ENCODE measurements at places on chromosomes 12 and 14.

GRCh38 chr12:11500861-11501230, 105.5 kb upstream of the PRB2 start:
- DNase-seq = no peak

DNA sequence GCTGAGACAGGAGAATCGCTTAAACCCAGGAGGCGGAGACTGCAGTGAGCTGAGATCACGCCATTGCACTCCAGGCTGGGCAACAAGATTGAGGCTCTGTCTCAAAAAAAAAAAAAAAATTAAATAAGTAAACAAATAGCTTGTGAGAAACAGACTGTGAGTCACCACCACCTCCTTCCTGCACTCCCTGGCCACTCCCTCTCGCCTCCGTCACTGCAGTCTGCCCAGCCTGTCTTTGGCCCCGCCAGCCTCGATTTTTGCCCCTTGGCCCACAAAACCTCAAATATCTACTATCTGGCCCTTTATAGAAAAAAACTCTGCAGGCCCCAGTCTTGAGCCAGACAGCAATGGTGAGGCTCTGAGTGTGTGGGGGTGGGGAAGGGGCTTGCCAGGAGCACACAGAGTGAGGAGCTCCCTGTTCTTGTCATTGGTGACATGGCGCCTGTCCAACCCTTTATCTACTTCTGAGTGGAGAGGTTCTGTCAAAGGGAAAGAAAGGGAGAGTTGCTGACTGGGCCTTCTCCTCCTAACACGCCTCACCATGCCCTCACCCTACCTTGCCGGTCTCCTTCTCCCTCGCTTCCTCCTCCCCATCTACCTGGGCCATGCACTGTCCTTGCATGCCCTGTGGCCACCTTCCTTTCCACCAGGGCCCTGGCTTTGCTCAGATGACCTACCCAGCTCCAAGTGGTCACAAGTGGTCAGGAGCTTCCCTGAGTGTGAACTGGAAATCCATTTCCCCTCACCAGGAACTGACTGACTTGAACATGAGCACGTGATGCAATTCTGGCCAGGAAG, 22.1 kb downstream of the LGMN start:
- peak; percentile 87 for DNase-seq

GRCh38 chr14:32078023-32078857, 1.1 kb downstream of the ARHGAP5 start:
- DNase-seq = peak; percentile 49

GRCh38 chr14:34051966-34052657, 101.2 kb upstream of the EGLN3 start:
- DNase-seq = peak; percentile 89

GRCh38 chr14:27410981-27411380, 813.1 kb upstream of the NOVA1 start:
- no peak for DNase-seq

DNA sequence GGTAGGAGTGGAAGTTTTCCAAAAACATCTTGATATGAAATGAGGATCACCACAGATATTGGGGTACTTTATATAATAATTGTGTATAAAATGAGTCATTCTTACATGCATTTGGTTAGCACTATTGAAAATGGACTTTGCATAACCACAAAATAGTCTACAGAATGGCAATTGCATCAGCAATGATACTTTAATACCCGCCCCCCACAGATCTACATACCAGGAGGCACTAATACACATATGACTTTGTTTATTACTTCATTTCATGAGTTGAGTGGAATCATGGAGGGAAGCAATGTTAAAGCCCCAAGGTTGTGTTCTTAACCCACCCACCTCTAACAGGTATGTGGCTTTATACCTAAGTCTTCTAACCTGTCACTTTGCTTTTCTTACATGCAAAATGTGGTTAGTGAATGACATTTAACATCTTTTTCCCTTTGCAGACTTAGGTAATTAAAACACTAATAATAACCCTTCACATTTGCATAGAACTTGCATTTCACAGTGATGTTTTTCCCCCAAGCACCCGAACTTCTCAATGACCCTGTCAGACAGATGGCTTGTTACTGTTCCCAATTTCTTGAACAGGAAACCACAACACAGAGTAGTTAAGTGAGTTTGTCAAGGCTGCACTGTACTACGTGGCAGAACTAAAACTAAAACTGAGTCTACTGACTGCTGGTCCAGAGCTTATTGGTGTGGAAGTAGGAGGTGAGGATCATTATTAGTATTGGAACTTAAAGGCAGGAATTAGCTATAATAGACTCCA, 101.9 kb downstream of the NPAS3 start:
- DNase-seq = no peak

DNA sequence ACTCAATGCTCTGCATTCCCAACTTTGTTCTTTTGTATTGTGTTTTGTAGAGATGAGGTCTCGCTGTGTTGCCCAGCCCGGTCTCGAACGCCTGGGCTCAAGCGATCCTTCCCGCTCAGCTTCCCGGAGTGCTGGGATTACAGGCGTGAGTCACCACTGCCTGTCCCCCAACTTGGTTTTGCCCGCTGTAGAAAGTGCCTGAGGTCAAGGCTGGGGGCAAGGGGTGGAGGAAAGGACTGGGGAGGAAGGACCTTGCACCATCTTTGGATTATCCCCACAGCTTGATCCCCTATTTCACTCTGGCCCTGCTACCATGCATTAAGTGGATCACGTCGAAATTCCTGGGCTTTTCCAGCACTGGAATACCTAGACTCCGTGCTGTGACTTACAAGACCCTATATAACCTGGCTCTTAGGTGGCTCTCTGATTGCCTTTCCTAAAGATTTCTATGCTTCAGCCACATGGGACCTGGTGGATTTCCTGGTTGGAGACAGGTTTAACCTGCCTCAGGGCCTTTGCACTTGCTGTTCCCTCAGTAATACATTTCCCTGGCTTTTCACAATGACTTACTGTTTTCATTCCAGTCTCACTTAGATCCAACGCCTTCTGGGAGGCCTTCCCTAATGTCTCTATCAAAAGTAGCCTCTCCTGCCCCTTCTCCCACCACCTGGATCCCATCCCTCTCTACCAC, 608 bp upstream of the PIANP start:
- no peak for DNase-seq

- no peak for DNase-seq
These were observed 52.3 kb upstream of the TMCC3 start for GRCh38 chr12:94702696-94703095.

GRCh38 chr12:106170285-106170684, 31.5 kb upstream of the NUAK1 start:
- DNase-seq = peak; percentile 21

- no peak for DNase-seq
These were observed 11.9 kb upstream of the SLC2A13 start for GRCh38 chr12:40117818-40118217.

GRCh38 chr14:47988175-47988574, 312.8 kb upstream of the MDGA2 start:
- no peak for DNase-seq

- no peak for DNase-seq
These were observed 173.6 kb downstream of the CALM1 start for GRCh38 chr14:90570461-90570860.

- no peak for DNase-seq
These were observed 73.3 kb upstream of the USP44 start for GRCh38 chr12:95624589-95624988.

DNA sequence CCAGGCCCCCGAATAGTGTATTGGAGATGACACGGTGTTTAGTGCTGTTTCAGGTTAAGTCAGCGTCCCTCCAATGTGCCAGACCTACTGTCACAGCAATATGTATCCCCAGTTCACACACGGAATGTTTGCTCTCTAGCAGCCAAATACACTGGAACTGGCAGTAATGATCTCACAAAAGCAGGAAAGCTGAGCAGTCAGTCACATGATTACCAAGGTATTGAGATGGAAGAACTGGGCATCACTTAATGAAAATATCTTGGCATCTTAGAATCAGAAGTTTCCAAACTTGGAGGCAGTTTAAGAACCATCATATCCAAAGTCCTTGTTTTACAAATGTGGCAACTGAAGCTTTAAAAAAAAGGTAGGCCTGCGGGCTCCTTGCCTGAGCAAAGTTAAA, 23.3 kb downstream of the NINJ2 start:
- no peak for DNase-seq

DNA sequence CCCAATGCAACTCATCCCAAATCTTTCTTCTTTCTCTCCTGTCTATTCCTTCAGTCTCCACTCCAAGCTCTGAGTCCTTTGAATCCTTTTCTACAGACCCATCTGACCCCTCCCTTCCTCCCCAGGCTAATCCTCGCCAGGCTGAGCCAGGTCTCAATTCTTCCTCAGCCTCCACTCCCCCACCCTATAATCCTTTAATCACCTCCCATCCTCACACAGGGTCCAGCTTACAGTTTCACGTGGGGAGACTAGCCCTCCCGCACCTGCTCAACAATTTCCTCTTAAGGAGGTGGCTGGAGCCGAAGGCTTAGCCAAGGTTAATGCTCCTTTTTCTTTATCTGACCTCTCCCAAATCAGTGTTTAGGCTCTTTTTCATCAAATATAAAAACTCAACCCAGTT, 63.8 kb downstream of the MOK start:
- no peak for DNase-seq

GRCh38 chr12:13278249-13278787, 81.8 kb downstream of the EMP1 start:
- peak; percentile 69 for DNase-seq

- no peak for DNase-seq
These were observed 62.5 kb downstream of the CCDC88C start for GRCh38 chr14:91354979-91355685.

DNA sequence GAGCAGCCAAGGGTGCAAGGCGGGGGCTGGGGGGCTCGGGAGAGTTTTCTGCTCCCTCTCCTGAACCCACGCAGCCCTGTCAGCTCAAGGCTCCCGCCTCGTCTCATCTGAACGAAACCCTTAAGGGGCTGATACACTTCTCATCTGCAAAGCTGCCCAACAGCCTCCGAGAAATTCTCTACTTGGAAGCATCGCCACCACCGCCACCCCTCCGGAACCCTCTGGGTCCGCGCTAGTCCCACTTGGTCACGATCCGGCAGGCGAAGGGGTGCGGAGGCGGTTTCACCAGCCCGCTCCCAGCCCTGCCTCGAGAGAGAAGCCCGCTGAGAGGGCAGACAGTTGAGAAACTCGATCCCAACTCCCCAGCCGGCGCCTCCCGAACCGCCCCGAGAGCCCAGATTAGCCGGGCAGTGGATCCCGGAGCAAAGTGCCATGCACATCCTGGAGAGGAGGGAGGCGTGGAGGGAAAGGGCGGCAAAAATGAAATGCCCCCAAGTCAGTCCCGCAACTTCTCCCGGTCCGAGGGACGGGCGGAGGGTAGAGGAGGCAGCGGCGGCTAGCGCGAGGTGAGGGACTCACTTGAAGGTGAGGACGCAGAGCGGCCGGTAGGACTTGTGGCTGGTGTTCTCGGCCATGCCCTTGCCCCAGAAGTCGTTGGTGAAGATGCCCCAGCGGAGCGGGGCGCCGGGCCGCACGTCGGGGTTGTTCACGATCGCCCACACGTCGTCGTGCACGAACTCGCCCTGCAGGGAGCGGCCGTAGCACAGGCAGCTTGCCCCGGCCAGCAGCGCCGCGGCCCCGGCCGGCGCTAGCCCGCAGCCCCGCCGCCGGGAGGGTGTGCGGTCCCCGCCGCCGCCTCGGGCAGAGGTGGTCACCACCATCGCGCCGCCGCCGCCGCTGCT, 620 bp downstream of the TMTC1 start:
- DNase-seq = no peak

DNA sequence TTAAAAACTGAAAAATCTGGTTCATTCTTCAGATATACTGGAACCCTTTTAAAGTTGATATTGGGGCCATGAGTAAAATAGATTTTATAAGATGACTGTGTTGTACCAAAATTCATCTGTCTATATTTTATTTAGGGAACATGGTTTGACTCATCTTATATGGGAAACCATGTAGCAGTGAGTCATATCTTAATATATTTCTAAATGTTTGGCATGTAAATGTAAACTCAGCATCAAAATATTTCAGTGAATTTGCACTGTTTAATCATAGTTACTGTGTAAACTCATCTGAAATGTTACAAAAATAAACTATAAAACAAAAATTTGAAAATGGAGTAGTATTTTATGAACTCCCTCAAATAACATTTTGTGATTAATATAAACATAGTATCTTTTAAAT, 14.2 kb downstream of the PTGER2 start:
- DNase-seq = peak; percentile 18

GRCh38 chr12:128120035-128120434, 146.9 kb upstream of the TMEM132C start:
- no peak for DNase-seq

GRCh38 chr12:51214895-51215294, 3.0 kb downstream of the POU6F1 start:
- DNase-seq = no peak

DNA sequence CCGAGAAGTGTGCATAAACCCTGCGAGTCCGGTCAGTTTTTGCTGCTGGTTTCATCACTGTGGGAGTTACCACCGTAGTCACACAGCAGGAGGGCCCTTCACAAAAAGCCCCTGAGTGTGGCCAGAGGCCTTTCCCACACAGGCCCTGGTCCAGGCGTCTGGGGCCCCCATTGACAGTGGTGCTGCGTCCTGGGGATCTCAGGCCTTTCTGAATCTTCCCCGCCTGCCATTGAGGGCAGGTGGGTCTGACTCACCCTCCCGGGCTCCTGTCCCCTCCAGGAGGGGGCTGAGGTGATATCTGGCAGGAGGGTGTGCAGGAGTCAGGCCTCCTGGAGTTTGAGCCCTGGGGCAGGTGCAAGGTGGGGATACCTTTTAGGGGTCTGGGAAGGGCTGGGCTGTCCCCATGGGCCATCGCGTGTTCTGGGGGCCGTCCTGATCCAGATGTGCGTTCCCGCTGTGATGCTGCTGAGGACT, 358.5 kb downstream of the TMEM121 start:
- no peak for DNase-seq

GRCh38 chr12:5776091-5776490, 169.0 kb downstream of the ANO2 start:
- DNase-seq = no peak

- DNase-seq = no peak
These were observed 15.7 kb upstream of the SLC10A1 start for GRCh38 chr14:69812711-69813110.

DNA sequence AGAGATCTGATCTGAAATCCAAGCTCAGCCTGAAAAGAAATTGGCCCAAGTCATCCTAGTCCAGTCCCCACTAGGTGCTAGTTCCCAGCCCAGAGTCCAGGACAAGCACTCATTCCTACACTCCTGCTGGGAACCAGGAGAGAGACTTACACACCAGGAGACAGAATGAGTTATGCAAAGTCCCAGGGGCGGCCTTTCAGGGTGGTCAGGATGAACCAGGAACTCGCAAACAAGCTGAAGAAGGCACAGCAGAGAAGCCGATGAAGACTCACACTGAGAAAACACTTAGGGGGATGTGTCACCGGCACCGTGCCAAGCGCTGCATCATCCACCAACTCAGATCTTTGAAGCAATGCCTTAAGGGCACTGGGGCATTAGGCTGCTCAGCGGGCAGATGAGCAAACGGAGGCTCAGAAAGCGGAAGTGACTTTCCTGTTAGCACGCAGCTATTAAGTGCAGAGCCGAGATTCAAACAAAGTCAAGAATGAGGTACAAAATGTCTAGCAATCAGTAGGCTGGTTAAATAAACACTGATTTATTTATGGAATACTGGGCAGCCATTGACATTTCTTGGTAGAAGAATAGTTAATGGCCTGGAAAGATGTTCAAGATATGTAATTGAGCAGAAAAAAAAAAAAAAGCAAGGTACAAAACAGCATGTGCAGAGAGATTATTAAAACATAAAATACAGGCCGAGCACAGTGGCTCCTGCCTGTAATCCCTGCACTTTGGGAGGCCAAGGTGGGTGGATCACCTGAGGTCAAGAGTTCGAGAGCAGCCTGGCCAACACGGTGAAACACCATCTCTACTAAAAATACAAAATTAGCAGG, 78.7 kb downstream of the LRRC74A start:
- DNase-seq = peak; percentile 99

GRCh38 chr12:17829813-17830212, 260.2 kb downstream of the RERGL start:
- no peak for DNase-seq

Measured in A549 (cell line).